Activated T-helper 9 cell treated with anti-CD3 and anti-CD28 coated beads, Interleukin-2, amount 50 U/mL, for 16 hours (primary cell): ENCODE measurements at places on chromosomes 3 and 15.

DNA sequence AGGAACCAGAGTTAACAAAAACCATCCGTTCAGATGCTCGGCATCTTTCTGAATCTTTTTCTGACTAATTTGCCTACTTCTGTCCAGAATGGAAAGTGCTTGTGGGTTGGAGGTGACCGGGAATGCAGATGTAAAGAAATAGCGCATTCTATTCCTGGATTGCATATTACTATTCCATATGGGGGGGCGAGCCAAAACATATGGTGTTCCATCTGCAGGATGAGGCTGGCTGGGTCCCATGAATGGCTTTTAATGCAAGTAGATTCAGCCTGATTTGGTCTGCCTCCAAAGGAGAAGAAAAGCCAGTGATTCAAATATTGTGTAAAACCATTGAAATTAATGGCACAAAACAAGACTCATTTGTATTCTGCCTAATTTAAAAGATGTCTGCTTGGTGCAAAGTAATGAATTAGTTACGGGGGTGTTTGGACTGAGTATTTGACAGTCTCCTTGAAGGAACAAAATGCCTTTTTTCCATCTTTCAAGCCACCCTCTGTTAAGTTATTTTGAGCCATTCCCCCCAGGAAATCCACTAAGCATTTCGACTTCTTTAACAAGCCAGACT is 99.0 kb downstream of the ST8SIA2 start:
- DNase-seq: no peak

- DNase-seq: no peak
These were observed 31.1 kb downstream of the RASGRP1 start for GRCh38 chr15:38533416-38533915.

DNA sequence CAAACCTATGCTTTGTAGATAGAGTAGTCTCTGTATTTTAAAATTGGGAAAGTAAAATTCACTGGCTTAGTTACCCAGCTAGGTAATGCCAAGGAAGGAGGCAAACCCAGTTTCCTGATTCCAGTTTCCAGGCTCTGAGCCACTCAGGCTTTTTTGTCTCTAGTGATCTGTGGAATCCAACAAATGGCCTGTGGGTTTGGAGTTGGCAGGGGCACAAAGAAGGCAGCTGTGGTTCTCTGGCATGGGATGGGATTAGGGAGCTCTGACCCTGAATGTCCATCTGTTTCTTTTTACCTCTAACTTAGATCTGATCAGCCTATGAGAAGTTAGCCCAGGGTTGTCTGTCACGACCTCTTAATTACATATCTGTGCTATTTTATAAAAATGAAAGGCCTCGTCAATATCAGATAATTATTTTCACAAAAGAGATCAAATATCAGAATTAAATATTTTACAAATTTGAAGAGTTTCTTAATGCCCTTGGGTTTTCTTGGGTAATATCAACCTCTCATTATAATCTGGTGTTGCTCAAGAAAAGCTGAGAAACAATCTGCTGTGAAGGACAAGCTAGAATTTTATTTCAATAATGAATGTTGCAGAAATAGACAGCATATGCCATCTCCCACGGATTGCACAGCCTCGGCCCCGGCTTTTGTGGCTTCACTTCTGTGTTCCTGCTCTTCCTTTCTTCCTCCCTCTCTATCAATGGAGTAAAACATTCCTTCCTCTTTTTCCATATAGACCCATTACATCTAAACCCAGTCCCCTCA is 63.7 kb upstream of the DAZL start:
- DNase-seq: no peak

GRCh38 chr3:123390865-123391600 is 57.9 kb downstream of the ADCY5 start:
- no peak for DNase-seq

- DNase-seq: no peak
These were observed 7.8 kb downstream of the THBS1 start for GRCh38 chr15:39588531-39589192.

- no peak for DNase-seq
These were observed 364.0 kb upstream of the IL12A start for GRCh38 chr3:159624616-159625015.
